Activated CD4-positive, alpha-beta memory T cell treated with anti-CD3 and anti-CD28 coated beads, Interleukin-2, amount 10 ng/mL, durations not matched to agents 7 days and 5 days (primary cell): ENCODE measurements at places on chromosomes 16 and 17. TPM values are rescaled to one million over a fixed set of nuclear protein-coding genes. Genes with fewer than 3 reads are reported as not detected.

- no peak for DNase-seq
These were observed 6.6 kb upstream of the ARMC5 start for GRCh38 chr16:31452631-31453106.

GRCh38 chr16:75644240-75645012, 3.0 kb downstream of the KARS1 start:
- no peak for DNase-seq

- peak; percentile 92 for DNase-seq
These were observed 9.9 kb upstream of the RAP1GAP2 start for GRCh38 chr17:2786176-2786881.

DNA sequence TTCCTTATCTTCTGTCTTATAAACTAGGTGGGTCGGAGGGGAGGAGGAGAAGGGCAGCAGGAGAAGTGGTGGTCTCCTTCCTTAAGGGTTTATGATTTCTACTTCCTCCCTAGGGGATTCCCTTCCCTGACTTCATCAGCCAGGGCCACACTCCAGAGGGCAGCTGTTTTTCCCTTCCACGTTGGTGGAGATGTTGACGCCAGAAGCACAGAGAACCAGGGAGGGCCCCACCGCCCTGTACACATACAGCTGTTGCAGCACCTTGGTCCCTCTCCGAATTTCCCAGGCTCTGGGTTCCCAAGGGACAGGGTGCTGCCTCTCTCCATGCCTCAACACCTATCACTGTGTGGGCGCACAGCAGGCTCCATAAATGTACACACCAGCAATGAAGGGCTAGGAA, 5.6 kb upstream of the SLC6A4 start:
- DNase-seq = no peak

- no peak for DNase-seq
These were observed 26.2 kb upstream of the KLHL11 start for GRCh38 chr17:41891135-41892020.

SCNN1B gene
- not detected for total RNA-seq

- no peak for DNase-seq
These were observed 24.5 kb downstream of the C17orf67 start for GRCh38 chr17:56809106-56809819.

DNA sequence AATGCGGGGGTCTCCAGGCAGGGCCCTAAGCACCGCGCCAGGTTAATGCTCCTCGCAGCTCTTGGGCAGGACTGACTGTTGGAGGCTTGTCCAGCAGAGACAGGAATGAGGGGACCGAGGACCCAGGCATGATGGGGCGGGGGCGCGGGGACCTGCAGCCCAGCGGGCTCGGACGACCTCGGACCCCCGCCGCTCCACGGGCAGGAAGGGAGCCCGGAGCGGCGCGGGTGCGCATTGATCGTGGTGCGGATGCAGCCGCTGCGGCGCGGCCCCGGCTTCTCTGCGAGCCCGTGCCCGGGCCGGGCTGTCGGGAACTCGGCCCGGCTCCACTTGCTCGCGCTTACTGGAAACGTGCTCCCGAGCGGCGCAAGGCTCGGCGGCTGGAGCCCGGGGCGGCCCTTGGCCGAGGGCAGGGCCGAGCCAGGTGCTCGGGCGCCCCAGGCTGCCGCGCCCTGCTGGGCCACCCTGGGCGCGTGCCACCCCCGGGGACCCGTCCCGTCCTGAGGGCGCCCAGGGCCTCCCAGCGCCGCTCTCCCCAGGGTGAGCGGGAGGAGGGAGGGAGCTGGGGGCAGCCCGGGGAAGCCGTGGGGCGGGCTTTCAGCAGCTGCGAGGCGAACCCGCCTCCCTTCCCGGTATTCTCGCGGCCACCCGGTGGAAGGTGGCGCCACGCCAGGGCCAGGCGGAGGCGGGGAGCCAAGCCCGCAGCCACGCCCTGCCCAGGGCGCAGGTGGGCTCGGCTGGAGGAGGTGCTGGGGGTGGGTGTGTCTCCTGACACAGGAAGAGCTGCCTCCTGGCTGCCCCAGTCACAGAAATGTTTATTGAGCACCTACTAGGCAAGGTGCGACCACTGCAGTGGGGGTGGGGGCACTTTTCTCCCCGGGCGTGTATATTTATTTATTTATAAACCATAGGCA, 45.9 kb downstream of the SOCS3 start:
- DNase-seq = peak; percentile 74

DNA sequence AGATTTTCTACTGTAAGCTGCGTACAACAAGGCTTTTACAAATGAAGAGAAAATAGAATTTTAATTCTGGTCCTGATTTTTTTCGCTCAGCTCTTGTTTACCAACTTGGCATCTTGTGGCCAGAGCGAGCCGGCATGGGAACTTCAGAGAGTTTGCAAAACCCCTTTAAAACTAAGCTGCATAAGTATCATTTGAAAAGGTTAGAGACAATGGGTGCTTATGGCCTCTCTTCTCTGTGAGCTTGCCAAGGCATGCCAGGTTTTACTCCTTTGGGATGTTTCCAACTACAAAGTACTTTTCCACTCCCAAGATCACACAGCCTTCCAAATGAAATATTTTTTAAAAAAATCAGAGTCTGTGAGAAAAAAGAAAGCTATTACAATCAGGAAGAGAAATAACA, 62.4 kb upstream of the FA2H start:
- no peak for DNase-seq
